CD4-positive, alpha-beta T cell treated with Interleukin-17A for 4 hours (primary cell): ENCODE measurements at places on chromosomes 1 and 21.
A peak's percentile ranks its signal among the peaks of the same experiment; 100 is the strongest.

DNA sequence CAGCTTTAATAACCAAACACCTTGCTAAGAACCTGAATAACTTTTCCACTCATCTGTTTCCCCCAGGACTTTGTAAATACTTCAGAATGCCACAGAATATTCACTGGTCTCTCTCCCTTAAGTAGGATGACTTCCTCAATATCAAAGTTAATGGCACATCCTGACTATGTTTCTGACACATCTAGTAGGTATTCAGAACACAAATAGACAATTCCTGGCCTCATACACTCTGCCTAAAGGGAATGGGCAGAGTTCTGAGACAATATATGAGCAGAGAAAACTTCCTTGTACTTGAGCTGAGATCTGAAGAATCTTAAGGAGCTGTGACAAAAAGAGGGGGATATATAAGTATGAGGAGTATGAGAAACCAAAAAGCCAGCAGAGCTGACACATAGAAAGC, 34.8 kb downstream of the ANKRD13C start:
- DNase-seq: no peak

GRCh38 chr21:43204638-43205037, 35.8 kb downstream of the CRYAA start:
- DNase-seq: no peak

DNA sequence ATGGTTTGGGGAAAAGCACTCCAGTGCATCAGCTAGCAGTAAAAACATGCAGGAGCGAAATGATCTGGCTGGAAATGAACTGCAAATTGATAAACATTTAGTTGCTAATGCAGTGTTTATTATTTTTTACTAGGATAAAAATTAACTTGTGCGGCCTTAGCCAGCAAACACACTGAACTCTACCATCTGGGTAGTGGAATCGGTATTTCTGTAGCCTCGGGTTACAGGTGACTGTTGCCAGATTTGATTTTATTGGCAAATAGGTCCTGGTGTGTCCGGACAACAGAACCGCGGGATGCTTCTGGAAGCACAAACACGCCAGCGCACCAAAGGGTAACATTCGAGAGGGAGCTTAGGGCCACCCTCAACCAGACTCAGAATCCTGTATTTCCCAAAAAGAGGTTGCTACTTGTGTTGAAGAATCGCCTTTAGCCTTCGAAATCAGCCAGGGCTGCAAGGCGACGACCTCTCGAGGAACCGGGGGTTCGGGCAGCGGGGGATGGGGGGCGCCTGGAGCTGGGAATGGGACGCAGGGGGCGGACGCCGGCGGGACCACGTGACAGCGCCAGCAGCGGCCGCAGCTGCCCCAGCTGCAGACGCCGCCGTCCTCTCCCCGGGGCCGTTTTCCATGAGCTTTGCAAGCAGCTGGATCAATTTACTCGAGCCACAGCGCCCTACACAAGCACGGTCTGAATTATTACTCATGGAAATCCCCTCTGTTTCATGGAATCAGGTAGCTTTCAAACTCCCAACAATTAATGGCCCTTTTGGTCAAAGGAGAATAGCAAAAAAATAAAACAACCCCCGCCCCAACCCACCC, 158.8 kb downstream of the TOMM20 start:
- DNase-seq: no peak

DNA sequence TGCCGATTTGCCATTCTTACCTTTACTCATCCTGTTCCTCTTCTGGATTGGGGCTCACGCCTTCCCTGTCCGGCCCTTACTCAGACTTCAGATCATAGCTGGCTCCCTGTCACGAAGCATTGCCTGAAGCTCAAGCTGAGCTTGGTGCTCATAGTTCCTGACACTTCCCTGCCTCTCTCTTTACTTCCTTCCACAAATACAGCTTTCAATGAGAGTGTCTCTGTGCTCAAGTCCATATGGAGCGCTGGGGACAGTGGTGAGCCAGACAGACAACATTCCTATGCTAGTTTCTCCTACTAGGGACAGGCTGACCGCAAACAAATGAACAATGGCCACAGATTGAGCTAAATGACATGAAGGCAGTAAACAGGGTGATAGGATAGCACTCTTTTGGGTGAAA, 38.1 kb downstream of the HHAT start:
- no peak for DNase-seq

GRCh38 chr1:161174911-161175310, 2.4 kb downstream of the B4GALT3 start:
- no peak for DNase-seq

DNA sequence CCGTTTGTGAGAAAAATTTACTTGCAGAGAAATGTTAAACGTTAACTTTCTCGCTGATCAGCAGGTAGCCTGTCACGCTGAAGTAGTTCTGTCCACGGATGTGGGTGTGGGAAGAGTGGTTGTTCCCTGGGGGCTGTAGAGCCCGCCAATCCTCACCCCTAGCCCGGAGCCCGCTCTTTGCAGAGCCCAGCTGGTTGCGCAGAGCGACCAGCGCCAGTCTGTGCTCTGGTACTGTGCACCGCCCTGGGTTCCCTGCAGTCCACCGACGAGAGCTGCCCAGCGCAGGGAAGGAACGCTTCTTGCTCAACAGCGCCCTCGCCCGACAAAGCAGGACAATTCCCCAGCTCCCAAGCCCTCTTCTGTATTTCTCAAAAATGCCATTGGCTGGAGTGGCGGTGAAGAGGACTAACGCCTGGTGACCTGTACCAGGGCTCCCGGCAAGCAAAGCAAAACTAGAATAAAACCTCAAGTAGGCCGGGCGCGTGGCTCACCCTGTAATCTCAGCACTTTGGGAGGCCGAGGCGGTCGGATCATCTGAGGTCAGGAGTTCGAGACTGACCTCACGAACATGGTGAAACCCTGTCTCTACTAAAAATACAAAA, 3.3 kb downstream of the RIPPLY3 start:
- peak; percentile 87 for DNase-seq

- DNase-seq: no peak
These were observed 29.8 kb downstream of the IFNGR2 start for GRCh38 chr21:33433001-33433400.

- DNase-seq: no peak
These were observed 80.9 kb upstream of the DPYD start for GRCh38 chr1:98001764-98002163.

GRCh38 chr1:205257735-205258134, 30.0 kb downstream of the TMCC2 start:
- DNase-seq: no peak

DNA sequence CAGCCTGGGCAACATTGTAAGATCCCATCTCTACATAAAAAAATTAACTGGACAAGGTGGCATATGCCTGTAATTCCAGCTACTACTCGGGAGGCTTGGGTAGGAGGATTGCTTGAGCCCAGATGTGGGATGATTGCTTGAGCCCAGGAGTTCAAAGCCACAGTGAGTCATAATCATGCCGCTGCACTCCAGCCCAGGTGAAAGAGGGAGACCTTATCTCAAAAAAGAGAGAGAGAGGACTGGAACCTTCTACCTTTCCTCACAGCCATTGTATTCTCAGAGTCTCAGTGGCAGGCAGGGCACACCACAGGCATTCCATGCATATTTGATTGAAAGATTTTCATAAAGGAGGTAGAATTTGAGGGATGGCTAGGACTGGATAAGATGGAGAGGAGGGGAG, 78.4 kb downstream of the KIF14 start:
- DNase-seq: no peak

DNA sequence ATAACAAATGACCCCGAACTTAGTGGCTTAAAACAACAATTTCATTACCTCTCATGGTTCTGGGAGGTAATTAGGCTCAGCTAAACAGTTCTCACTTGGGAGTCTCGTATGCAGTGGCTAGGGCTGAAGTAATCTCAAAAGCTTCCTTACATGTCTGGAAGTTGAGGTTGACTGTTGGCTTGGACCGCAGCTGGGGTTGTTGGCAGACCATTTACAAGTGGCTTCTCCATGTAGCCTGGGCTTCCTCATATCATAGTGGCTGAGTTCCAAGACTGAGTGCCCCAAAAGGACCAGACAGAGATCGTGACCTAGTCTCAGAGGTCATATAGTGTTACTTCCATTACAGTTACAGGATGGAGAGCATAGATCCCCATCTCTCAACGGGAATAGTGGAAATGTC, 2.4 kb upstream of the POGZ start:
- no peak for DNase-seq

DNA sequence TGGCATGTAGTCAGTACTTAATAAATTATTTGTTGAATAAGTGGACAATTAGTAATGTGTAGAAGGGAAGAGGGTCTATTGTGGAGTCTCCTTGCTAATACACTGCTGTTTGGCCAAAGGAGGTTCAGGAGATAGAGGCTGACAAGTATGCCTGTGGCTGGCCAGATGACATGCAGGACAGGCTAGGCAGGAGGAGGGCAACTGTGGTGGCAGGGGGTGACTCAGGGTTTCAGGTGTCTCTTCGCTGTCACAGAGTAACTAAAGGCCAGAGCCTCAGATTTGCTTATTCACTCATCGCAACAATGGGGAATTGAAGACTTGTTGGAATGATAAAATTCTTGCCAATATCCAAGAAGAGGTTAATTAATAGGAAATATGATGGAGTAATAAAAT, 33.1 kb downstream of the THRAP3 start:
- DNase-seq: no peak

- peak; percentile 23 for DNase-seq
These were observed 2.7 kb downstream of the IFFO2 start for GRCh38 chr1:18953731-18954231.

DNA sequence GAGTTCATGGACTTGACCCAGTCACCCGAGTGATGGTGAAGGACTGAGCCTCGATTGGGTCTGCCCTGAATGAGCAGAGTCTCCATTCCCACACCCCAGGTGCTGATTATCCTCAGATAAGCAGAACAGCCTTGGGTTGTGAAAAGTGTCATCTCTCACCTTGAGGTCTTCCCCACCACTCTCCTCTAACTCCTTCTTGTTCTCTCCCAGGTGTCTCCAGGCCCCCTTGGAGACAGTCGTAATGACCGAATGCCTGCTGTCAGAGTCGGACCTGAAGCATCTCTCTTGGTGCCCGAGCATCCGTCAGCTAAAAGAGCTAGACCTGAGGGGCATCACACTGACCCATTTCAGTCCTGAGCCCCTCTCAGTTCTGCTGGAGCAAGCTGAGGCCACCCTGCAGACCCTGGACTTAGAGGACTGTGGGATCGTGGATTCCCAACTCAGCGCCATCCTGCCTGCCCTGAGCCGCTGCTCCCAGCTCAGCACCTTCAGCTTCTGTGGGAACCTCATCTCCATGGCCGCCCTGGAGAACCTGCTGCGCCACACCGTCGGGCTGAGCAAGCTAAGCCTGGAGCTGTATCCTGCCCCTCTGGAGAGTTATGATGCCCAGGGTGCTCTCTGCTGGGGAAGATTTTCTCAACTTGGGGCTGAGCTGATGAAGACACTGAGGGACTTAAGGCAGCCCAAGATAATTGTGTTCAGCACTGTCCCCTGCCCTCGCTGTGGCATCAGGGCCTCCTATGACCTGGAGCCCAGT, 3.4 kb downstream of the PRAMEF12 start:
- no peak for DNase-seq
